NCI-H82 (cell line): ENCODE measurements at places on chromosomes 2 and 18.

GRCh38 chr2:232854082-232854481, 16.0 kb upstream of the SNORC start:
- DNase-seq, result no peak

GRCh38 chr18:24814521-24814920, 354.1 kb downstream of the HRH4 start:
- DNase-seq, result no peak

DNA sequence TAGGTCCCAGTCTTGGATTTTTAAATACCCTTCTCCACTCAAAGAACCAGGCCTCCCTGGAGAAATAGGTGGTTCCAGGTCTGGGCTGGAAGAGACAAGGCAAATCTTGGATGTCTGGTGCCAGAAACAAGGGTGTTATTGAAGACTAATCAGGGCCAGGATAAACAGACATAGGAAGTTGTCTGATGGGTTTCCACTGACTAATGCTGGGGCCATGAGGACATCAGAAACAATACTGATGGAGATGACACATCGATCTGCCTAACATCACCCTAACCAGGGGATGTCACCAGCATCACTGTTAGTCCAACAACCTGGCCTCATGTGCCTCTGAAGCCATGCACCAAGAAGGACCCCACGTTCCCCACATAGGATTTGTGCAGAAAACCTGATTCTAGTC, 42.5 kb upstream of the GLI2 start:
- no peak for DNase-seq

- no peak for DNase-seq
These were observed 71.5 kb downstream of the TMEM247 start for GRCh38 chr2:46550686-46551404.

DNA sequence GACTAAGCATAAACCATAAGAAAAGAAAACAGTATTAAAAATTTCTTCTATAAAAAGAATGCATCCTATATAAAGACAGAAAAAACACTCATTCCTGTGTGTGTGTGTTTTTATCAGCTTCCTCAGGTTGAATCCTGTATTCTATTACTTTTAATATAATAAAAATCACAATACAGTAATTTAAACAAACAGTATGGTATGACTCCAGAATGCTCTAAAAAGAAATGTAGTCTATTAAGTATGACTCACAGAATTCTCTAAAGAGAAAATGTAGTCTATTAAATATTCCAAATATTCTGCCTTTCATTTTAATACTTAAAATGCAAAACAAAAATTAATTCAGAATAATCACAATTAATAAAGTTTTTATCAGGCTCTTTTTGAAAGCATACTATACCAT, 19.8 kb downstream of the CCDC88A start:
- no peak for DNase-seq

- no peak for DNase-seq
These were observed 110.0 kb downstream of the TPGS2 start for GRCh38 chr18:36718705-36719328.

DNA sequence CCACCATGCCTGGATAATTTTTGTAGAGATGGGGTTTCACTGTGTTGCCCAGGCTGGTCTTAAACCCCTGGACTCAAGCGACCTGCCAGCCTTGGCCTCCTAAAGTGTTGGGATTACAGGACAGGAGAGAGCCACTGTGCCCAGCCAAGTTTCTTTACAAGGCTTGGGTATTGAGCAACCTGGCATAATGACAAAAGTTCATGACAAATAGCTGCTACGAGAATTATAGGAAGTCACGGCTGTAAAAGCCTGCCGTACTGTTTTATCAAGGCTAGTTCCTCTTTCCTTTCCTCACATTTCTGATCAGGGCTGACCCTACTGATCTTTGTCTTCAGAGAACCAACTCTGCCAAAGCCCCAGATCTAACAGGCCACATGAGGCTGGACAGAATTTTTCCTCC, 490.4 kb upstream of the SPRED2 start:
- DNase-seq, result no peak

DNA sequence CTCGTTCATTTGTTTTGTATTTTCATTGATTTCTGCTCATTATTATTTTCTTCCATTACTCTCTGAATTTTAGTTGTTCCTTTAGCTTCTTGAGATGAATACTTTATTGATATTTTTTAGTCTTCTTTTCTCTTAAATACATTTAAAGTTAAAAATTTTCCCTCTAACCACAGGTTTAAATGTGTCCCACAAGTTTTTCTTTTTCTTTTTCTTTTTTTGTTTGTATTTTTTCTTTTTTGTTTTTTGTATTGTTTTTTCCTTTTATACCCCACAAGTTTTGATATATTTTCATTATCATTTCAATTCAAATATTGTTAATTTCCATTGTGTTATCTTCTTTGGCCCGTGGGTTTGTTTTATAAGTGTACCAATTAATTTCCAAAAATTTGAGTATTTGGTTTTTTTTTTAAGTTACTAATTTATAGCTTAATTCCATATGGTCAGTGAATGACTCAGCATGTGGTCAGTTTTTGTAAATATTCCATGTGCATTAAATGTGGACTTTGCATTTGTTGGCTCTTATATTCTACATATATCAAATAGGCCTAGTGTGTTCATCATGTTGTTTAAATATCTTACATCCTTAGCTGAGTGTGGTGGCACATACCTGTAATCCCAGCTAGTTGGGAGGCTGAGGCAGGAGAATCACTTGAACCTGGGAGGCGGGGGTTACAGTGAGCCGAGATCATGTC, 16.2 kb downstream of the CENPO start:
- DNase-seq, result no peak

DNA sequence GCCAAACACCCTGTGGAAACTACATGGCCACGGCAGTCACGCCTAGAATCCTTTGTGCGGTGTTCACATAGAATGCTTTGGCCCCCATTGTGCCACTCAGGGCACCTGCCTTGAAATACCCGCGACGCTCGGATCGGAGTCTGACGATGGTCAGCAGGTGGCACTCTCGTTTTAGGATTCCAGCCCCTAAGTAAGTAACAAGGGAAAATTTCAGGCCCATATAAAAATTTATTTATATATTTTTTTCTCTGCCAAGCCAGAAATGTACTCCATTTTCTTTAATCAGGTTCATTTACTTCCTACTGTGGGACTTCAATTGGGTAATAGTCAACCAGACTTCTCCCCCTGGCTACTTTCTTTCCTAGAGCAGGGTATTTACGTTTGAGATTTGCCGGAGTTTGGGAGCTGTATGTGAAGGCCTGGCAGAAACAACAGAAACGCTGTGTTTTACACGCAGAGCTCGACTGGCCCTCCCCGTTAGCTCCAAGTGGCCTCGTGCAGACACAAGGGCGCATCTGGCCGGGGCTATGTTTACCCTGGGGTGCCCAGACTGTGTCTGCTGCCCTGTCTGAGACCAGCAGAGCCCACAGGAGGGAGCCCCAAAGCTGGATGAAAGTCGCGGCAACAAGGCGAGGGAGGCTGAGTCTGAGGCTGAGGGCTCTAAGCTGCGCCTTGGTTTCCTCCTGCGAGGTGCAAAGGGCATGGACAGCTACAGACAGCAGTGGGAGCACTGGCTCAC, 41.6 kb downstream of the LRRC30 start:
- peak; percentile 70 for DNase-seq

GRCh38 chr2:160603771-160604510, 110.3 kb upstream of the RBMS1 start:
- peak; percentile 94 for DNase-seq

DNA sequence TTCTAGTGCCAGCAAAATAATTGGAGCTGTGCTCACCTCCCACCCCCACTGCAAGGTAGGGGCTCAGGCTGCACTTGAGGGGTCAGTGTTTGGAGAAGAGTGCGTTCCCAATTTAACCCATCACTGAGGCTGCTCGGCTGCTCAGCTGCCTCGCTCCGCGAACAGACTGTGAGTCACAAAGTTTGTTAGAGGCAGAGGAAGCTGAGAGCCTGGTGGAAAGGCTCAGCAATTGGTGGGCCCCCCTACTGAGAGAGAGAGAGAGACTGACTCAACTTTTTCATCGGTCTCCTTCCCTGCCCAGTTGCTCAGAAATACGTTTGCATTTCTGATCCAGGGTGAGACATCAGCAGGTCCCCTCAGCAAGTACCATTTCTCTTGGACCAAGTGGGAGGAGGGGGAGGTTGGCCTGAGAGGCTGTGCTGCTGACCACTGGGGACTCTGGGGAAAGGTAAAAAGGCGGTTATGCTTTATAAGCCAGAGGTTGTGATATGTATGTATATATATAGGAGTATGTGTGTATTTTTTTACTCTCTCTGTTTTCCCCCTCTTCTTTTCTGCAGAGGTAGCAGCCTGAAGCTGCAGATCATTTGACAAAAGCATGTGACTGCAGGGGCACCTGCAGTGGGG, 1.5 kb downstream of the EFR3B start:
- no peak for DNase-seq
